ENCODE measurements at places on chromosomes 11 and 22. TPM values are rescaled to one million over a fixed set of nuclear protein-coding genes. Genes with fewer than 3 reads are reported as not detected.

- DNase-seq: no peak
Observed at GRCh38 chr22:48254311-48254873, 1491.9 kb downstream of the TBC1D22A start.

DNA sequence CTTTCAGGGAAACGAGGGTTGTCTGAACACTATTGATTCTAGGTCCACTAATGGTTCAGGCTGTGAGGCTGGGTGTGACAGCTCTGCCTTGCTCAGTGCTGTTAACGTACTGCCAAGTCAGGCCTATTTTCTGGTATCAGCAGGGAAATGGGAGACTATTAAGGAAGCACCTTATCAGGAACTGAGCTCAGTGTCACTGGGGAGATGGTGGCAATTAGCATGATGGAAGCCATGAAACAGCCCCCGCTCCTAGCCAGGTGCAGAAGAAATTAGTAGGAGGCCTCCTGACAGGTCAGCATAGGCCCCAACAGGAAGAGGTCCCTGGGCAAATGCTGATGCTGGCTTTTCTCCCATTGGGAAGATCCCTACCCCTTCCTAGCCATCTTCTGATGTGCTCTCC lies 42.6 kb upstream of the LMO2 start:
- no peak for DNase-seq

SLC7A4 gene
- total RNA-seq: under 0.01 TPM

DNA sequence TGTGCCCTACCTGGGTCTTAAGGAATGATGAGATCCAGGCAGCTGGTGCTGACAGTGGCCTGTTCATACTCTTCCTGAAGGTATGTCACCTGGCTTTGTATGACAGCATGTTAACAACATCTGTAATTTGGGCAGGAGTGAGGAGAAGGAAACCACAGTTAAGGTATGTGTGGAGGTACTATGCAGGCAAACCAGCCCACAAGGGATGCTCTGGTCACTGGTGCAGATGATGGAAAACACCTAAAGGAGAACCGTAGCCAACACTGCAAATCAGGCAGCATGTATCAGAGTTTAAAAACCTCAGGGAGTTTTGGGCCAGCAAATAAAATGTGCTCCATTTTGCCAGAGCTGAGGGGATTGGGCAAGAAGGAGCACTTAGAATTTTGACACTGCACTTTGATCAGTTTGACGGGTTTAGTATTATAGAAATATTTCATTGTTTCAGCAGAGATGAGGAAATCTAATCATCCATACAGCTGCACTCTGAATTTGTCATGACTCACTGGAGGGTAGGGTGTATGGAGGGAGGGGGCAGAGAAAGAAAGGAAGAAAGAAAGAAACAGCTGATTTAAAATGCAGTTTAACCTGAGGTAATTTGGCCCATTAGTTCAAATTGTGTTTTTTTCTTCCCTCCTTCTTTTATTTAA lies 260.9 kb downstream of the KIRREL3 start:
- no peak for DNase-seq

GAS2L1 gene
- total RNA-seq: 4.1 TPM

- DNase-seq: no peak
Observed at GRCh38 chr11:133383689-133384088, 148.6 kb downstream of the OPCML start.

DNA sequence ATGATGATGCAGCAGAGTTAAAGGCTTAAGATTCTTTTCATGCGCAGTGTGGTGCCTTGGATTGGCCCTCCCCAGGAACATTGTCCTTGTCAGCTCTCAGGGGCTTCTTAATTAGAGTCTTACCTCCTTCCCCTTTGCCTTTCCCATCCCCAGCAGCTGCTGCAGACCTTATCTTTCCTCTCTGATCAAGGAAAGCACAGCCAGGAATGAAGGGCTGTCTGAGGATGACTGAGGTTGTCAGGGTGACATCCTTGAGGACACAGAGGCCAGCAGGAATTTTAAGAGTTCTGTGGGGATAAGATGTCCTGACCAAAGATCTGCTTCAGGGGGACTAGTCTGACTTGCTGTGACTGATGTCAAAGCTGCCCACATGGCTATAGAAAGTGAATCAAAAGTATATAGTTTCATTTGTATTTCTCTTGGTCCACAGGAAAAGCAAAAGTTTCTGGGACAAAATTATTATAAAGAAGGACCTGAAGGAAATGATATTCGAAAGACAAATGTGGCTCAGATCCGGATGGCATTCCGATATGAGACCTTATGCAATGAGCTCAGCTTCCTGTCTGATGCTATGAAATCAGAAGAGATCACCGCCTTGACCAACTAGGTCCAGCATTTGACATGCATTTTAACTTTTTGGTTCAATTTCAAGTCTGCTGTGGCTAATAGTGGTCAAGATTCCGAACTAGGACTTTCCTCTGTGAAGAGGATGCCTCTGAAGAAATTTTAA lies 35.5 kb downstream of the RNF141 start:
- no peak for DNase-seq

LIF gene
- under 0.01 TPM for total RNA-seq

SCGB1A1 gene
- not detected for total RNA-seq
